Trophoblast cell (in vitro differentiated cells and primary cell): ENCODE measurements at places on chromosomes 3 and 15.

- H3K4me1 ChIP-seq, result no peaks in the 10 kb centered on the region
- no peak overlapping the region for H3K4me3 ChIP-seq
- no peak overlapping the region for H3K27ac ChIP-seq
- no peaks in the 10 kb centered on the region for H3K27me3 ChIP-seq
- peaks cover 5% of the 10 kb centered on the region for H3K36me3 ChIP-seq
- no peak for DNase-seq
Measured at GRCh38 chr3:160568989-160569388, 3.6 kb upstream of the KPNA4 start.

- no peaks in the 10 kb centered on the region for H3K27me3 ChIP-seq
- H3K4me1 ChIP-seq, result peaks cover 6% of the 10 kb centered on the region
Measured at GRCh38 chr15:43246261-43246774, 20.4 kb downstream of the TGM5 start.

GRCh38 chr3:195114786-195115599 lies 156.0 kb downstream of the XXYLT1 start:
- no peak for DNase-seq
- H3K36me3 ChIP-seq, result no peaks in the 10 kb centered on the region
- peaks cover 28% of the 10 kb centered on the region for H3K4me1 ChIP-seq
- H3K4me3 ChIP-seq, result no peak overlapping the region

GRCh38 chr15:59896663-59897074 lies 107.4 kb upstream of the FOXB1 start:
- DNase-seq, result no peak
- H3K27ac ChIP-seq, result no peak overlapping the region
- H3K27me3 ChIP-seq, result no peaks in the 10 kb centered on the region
- no peak overlapping the region for H3K4me3 ChIP-seq
- no peaks in the 10 kb centered on the region for H3K36me3 ChIP-seq

DNA sequence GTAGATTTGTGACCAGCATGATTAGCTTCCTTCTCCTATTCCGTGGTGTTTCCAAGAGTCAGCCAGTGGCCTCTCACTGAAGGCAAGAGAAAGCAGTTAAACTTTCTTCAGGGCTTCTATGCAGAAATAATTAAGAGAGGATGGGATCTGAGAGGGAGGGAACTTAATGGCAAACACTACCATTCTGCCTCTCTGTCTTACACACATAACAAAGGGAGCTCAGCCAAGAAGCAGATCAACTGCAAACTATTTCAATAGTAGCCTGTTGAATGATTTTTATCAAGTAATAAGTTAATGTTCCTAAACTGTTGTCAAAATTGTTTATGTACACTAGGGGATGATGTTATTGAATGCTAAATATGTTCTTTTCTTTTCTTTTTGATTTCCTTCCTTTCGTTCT lies 11.8 kb downstream of the OXSR1 start:
- DNase-seq, result no peak
- no peak overlapping the region for H3K4me3 ChIP-seq
- no peaks in the 10 kb centered on the region for H3K4me1 ChIP-seq
- H3K36me3 ChIP-seq, result peaks cover 2% of the 10 kb centered on the region

DNA sequence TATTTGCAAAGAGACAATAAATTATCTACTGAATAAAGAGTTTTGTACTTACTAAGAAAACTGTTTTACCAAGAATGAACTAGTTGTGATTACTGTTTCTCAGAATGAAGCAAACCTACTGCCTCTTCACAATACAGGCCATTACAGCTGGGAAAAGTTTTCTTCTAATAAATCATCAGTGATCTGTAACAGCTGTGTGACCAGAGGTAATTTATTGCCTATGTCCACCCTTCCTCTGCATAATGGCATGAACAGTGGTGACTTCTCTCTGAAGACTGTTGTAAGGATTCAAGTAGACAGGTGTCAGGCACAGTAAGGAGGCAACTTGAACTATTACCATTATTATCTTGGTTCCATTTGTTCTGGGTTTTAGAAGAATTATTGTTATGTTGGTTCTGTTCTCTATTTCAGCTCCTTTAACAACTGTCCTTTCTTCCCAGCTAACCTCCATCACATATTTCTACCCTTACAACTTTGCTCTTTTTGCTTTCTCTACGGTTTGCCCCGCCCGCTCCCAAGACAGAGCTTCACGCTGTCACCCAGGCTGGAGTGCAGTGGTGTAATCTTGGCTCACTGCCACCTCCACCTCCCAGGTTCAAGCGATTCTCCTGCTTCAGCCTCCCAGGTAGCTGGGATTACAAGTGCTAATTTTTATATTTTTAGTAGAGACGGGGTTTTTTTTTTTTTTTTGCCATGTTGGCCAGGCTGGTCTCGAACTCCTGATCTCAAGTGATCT lies 51.5 kb downstream of the PRKAR2A start:
- no peak overlapping the region for H3K27ac ChIP-seq
- no peak overlapping the region for H3K4me3 ChIP-seq
- no peaks in the 10 kb centered on the region for H3K4me1 ChIP-seq
- H3K36me3 ChIP-seq, result no peaks in the 10 kb centered on the region
- no peak for DNase-seq
- no peaks in the 10 kb centered on the region for H3K27me3 ChIP-seq

DNA sequence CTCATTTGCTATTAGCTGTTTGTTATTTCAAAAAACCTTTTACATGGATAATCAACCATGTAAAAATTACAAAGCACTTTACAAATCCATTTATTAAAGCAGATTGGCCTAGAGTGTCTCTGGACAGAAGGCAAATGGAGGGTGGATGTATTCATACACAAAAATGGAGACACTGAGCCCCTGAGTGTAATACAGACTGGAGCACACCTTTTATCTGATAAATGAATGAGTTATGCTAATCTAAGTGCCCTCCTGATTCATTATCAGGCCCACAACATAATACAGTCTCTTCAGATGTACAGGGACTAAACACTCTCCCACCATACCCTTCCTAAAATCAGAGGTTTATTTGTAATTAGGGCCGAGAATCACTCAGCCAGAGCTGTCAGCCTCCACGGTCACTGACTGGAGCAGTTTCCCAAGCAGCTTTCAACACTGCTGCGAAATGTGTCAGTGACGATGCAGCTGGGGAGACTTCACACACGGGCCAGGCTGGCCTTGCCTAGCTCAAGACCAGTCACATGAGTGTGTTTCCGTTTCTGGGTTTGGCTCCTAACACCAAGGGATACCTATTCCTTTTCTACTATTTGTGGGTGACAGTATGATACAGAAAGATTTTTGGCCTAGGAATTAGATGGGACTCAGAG lies 271.8 kb downstream of the ZIC1 start:
- no peaks in the 10 kb centered on the region for H3K27me3 ChIP-seq
- no peak overlapping the region for H3K4me3 ChIP-seq
- H3K36me3 ChIP-seq, result no peaks in the 10 kb centered on the region
- DNase-seq, result no peak
- H3K27ac ChIP-seq, result no peak overlapping the region

- H3K4me1 ChIP-seq, result no peaks in the 10 kb centered on the region
- H3K27ac ChIP-seq, result no peak overlapping the region
- no peaks in the 10 kb centered on the region for H3K36me3 ChIP-seq
- H3K27me3 ChIP-seq, result no peaks in the 10 kb centered on the region
Measured at GRCh38 chr3:103388214-103388613, 953.4 kb downstream of the ZPLD1 start.

DNA sequence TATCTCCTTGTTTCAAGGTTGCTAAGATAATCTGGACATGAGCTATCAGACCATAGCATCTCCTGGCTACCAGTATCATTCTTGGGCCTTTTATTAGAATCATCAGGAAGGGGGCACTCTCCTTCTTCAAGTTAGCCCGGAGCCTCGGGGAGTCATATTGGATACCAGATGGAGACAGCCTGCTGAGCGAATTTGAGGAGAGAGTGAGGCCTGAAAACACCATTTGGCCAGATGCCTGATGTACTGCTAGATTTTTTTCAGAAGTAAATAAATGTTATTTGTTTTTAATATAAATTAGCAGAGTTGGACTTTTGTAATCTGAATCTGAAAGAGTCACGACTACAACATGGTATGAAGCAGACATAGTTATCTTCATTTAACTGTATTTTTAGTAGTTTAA lies 848.6 kb downstream of the IGSF11 start:
- no peaks in the 10 kb centered on the region for H3K27me3 ChIP-seq
- H3K27ac ChIP-seq, result no peak overlapping the region
- DNase-seq, result no peak
- no peaks in the 10 kb centered on the region for H3K4me1 ChIP-seq
- H3K4me3 ChIP-seq, result no peak overlapping the region

DNA sequence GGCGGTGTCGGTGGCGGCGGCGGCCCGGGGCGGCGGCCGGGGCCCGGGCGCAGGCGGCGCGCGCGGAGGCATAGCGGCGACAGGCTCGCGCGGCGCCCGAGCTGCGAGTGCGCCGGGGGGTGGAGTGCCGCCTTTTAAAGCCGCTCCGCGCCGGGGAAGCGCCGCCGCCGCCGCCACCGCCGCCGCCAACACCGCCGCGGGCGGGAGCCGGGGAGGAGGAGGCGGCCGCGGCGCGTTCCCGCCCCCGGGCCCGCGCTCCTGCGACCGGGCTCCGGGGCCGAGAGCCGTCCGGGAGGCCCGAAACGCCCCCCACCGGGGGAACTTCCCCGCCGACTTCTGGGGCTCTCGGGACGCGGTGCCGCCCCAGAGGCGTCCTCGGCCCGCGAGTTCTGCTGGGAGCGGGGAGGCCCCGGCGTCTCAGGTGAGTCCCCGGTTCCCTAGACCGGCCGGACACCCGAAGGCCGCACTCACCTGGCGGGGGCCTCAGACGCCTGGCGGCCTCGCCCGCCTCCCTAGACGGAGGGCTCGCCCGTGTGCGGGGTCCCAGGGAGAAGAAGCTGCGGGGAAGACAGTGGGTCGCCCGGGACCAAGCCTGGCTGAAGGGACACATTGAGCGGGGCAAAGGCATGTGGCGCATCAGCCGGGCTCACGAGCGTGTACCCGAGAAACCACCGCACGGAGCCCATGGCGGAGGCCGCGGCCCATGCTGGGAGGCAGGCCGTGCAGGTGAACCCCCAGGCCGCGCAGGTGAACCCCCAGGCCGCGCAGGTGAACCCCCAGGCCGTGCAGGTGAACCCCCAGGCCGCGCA lies at the start of gene PCSK6:
PCSK6 (minus strand) TSS at position 109 of the 809 bp plus-strand sequence; CDS start at position 72, 37 bp downstream.
- no peaks in the 10 kb centered on the region for H3K36me3 ChIP-seq
- H3K27ac ChIP-seq, result no peak within 1 kb of the TSS
- H3K4me1 ChIP-seq, result peaks cover 3% of the 10 kb centered on the region
- peak; percentile 20 for DNase-seq
- H3K27me3 ChIP-seq, result peaks cover 8% of the 10 kb centered on the region
- H3K4me3 ChIP-seq, result peak within 1 kb of the TSS; percentile 71

DNA sequence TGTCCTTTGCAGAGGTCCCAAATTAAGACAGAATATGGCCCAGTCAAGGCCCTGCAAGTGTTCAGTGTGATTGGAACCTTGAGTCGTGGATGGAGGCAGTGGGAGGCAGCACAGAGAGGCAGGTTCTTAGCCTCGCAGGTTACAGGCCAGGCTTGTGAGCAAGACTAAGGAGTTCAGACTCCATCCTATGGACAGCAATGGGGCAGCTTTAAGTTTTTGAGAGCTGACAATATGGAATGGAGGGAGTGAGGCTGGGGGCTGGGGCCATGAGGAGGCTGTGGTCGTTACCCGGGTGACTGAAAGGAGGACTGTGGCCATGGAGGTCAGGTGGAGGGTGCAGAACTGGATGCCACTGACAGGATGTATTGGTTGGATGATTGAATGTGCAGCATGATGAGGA lies 74.1 kb upstream of the PRR23C start:
- no peak for DNase-seq
- H3K27ac ChIP-seq, result no peak overlapping the region
- no peaks in the 10 kb centered on the region for H3K36me3 ChIP-seq
- no peak overlapping the region for H3K4me3 ChIP-seq

- H3K4me1 ChIP-seq, result no peaks in the 10 kb centered on the region
- H3K27ac ChIP-seq, result no peak overlapping the region
- H3K4me3 ChIP-seq, result no peak overlapping the region
- no peaks in the 10 kb centered on the region for H3K27me3 ChIP-seq
Measured at GRCh38 chr15:26773917-26774316, 1.1 kb upstream of the GABRB3 start.

GRCh38 chr3:36871379-36872126 lies 73.3 kb downstream of the TRANK1 start:
- H3K27me3 ChIP-seq, result no peaks in the 10 kb centered on the region
- H3K27ac ChIP-seq, result no peak overlapping the region
- no peaks in the 10 kb centered on the region for H3K4me1 ChIP-seq
- no peaks in the 10 kb centered on the region for H3K36me3 ChIP-seq
- DNase-seq, result no peak

GRCh38 chr3:197302696-197303341 lies 4.4 kb upstream of the DLG1 start:
- H3K27me3 ChIP-seq, result no peaks in the 10 kb centered on the region
- H3K4me3 ChIP-seq, result no peak overlapping the region
- H3K36me3 ChIP-seq, result no peaks in the 10 kb centered on the region

GRCh38 chr3:17672506-17672905 lies 69.9 kb downstream of the TBC1D5 start:
- H3K4me3 ChIP-seq, result no peak overlapping the region
- no peaks in the 10 kb centered on the region for H3K36me3 ChIP-seq
- H3K4me1 ChIP-seq, result no peaks in the 10 kb centered on the region
- DNase-seq, result no peak
- H3K27ac ChIP-seq, result no peak overlapping the region
- H3K27me3 ChIP-seq, result no peaks in the 10 kb centered on the region

DNA sequence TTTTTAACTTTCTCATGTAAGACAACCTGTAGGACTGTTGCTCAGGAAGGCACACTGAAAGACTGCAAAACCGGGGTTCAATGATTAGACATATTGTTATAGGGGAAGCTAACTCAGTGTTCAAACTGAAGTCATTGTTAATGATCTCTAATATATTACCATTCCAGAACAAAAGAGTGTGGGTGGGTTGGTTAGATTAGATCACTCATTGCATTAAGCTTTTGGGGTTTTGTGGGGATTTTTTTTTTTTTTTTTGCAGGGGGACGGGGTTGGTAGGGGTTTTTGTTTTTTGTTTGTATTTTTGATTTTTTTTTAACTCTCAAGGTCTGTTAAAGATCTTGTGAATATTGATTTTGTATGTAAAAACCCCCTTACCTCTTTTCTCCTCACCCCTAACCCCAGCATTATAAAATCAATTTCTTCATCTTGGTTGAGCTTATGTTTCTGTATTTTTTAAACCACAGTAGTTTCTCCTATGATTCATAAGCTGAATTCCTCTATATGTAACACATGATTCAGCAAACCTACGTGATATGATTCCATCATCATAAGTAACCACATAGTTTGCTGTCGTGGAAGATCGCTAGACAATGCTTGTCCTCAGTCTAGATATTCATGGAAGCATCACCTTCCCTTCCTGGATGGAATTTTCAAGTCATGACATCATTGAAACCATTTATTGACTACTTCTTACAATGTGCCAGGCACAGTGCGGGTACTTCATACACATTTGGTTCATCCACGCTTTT lies 544.1 kb upstream of the MDFIC2 start:
- H3K27ac ChIP-seq, result no peak overlapping the region
- no peaks in the 10 kb centered on the region for H3K36me3 ChIP-seq
- DNase-seq, result peak; percentile 72

GRCh38 chr3:69426291-69426966 lies 40.5 kb upstream of the FRMD4B start:
- H3K27ac ChIP-seq, result no peak overlapping the region
- H3K4me3 ChIP-seq, result no peak overlapping the region
- no peaks in the 10 kb centered on the region for H3K4me1 ChIP-seq
- DNase-seq, result no peak
